ENCODE measurements at places on chromosomes 3 and 15.

GRCh38 chr3:134034005-134034785 is 4.5 kb upstream of the SLCO2A1 start:
- DNase-seq: no peak

- no peak for DNase-seq
These were observed 216.3 kb downstream of the IGSF11 start for GRCh38 chr3:118818386-118818785.

DNA sequence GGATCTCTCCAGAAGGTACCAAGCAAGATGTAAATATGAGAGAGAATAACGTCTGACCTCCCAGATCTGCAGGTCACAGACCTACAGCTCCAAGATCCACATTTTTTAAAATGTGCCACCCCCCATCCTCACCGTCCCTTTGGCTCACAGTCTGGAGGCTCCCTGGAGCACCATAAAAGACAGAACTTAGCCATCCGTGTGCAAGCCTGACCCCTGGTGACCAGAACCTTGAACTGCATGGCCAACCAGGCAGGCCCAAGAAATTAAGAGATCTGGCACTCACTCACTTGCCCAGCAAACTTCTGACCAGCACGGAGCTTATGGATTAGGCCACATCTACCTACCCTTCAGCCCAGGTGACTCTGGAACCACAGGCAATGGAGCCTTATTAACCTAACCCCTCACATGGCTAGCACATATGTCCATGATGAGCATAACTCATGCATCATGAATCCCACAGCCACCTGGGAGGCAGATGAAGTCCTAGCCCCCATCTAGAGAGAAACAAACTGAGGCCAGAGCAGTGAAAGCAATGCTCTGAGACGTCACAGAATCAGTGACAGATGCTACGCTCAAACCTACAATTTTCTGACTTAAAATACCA is 275.3 kb downstream of the UACA start:
- DNase-seq: peak; percentile 51

GRCh38 chr3:38634111-38634510 is 15.4 kb downstream of the SCN5A start:
- no peak for DNase-seq

- no peak for DNase-seq
These were observed 281.9 kb upstream of the ICE2 start for GRCh38 chr15:60760646-60761504.

DNA sequence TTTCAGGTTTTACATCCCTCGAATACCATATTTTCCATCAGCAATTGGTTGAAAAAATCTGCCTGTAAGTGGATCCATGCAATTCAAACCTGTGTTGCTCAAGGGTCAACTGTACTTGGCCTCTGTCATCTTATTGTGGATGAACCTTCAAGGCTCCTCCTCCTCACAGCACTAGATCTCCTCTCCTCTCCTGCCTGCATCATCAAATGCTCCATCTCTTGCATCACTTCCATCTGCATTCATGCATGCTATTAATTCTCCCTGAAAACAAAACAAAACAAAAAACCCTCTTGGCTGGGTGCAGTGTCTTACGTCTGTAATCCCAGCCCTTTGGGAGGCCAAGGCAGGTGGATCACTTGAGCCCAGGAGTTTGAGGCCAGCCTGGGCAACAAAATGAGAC is 10.1 kb downstream of the BCL2L10 start:
- DNase-seq: no peak

DNA sequence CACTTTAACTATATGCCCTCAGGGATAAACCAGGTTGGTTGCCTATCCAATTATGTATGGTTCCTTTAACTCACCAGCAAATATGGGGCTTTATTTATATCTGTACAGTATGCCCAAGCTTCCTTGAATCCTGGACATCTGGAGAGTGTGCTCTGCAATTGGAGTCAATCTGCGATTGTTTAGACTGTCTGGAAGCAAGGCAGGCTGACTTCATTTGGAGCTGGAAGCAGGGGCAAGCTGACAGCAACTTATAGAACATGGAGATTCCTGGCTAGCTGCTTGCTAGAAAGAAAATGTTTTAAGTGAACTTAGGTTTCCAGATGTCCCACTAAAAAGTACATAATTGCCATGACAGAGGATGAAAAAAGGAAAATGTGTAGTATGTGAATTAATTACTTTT is 63.7 kb upstream of the TPRG1 start:
- no peak for DNase-seq

DNA sequence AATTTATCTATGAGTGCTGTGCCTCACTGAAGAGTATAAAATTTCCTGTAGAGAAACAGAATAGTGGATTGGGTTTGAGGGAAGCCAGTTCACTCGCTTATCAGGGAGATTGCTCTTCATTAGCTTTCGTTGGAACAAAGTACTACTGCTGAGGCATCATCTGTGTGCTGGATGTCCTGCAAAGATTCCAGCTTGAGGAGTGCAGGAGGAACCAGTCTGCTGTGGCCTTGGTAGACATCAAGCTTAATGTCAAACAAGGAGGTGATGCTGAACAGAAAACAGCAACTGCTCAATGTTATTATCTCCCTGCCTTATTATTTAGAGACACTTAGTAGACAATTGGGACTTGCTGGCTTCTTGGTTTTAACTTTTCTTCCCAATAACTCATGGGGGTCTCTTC is 297.5 kb upstream of the DPH6 start:
- DNase-seq: no peak

DNA sequence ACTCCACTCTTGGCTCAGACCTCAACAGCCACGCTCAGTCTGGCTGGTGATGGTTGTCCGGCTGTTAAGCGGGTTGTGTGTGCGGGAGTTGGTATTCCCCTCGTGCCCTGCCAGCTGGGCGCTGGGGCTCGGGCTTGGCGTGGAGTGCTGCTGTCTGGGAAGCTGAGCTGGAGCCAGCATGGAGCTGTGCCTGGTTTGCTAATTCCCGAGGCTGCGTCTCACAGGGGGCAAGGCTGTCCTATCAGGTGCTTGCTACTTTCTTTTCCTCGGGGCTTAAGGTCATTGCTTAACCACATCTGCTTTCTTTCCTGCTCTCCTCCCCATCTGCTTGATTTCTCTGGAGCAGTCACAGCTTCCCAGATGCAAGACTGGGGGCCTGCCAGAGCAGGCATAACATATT is 29.9 kb downstream of the PDIA5 start:
- DNase-seq: no peak

- DNase-seq: no peak
These were observed 24.5 kb downstream of the MB21D2 start for GRCh38 chr3:192892981-192893700.

DNA sequence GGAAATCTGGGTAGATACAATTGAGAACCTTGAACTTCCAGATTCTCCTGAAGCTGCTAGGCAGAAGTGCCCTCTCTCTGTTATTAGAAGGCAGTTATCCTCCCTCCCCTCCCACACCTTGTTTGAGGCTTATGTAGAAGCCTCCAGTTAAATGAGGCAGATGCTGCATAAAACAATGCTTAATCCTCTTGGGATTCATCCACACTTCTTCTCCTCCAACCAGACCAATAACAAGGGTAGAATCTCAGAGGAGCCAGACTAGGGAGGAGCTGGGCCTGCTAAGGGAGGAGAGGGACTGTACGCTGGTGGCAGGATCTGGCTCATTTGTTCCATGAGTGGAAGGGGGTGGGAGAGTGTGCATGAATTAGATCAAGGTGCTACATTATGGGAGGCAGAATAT is 88.3 kb upstream of the PRR23C start:
- DNase-seq: no peak

DNA sequence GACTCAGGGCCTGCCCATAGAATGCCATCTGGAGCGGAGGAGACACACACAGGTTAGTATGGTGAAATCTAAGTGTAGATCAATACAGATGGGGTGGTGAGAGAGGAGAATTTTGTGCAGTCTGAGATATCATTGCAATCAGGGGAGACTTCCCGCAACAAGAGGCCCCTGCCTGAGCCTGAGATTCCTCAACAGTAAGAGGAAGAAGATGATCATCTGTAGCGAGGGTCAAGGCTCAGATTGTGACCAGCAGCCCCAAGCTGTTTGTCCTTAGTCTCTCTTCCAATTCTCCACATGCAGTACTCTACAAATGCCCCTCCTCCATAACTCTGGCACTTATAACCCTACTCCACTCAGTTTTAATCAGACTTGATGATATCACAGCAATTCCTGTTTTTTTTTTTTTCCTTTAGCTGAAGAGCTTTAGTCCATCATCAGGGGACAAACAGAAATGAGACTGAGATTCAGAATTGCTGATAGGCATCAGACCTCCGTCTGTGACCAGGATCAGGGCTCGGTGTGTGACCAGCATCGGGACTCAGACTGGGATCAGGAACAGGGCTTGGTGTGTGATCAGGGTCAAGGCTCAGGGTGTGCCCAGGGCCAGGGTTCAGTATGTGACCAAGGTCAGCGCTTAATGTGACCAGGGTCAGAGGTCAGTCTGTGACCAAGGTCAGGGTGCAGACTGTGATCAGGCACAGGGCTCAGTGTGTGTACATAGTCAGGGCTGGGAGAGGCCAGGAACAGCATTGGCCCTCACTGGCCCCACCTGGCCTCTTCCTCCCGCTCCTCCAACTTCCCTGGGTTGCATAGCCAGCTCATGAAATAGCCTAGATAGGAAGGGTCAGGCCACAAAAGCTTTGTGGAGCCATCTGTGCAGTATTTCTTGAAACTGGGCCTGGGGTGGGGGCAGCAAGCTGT is 14.1 kb downstream of the LOXL1 start:
- DNase-seq: no peak

DNA sequence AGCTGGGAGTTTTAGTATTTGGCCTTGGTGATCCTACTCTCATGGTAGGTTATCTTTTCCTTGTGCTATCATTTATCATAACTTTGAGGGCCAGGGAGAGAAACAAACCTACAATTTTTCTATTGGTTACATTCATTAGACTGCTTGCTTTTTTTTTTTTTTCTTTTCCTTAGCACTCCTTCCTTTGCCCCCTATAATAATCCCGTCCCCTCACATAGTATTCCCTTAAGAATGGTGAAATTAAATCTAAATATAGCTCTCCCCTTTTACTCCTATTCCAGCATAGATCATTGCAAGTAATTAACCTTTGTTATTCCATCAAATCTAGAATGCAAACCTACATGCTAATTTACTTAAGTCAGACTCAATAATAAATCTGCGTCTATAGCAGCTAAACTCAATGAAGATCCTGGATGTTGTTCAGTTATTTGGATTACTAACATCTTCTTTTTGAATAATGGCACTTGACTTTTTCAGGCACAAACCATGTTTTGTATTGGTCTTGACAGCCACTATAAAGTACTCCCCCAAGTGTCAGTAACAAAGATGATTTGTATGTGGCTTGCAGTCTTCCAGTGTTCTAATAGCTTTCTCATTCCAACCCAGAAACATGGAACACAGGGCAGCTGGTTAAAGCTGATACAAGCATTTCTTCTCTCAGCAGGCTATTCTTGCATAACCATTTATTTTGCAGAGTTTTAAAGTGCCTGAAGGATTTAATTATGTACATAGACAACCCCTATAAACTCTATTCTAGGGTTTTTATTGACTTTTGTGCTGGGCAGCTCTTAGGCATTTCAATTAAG is 420.6 kb downstream of the MECOM start:
- DNase-seq: no peak

- no peak for DNase-seq
These were observed 402 bp downstream of the WWTR1 start for GRCh38 chr3:149657321-149657925.

DNA sequence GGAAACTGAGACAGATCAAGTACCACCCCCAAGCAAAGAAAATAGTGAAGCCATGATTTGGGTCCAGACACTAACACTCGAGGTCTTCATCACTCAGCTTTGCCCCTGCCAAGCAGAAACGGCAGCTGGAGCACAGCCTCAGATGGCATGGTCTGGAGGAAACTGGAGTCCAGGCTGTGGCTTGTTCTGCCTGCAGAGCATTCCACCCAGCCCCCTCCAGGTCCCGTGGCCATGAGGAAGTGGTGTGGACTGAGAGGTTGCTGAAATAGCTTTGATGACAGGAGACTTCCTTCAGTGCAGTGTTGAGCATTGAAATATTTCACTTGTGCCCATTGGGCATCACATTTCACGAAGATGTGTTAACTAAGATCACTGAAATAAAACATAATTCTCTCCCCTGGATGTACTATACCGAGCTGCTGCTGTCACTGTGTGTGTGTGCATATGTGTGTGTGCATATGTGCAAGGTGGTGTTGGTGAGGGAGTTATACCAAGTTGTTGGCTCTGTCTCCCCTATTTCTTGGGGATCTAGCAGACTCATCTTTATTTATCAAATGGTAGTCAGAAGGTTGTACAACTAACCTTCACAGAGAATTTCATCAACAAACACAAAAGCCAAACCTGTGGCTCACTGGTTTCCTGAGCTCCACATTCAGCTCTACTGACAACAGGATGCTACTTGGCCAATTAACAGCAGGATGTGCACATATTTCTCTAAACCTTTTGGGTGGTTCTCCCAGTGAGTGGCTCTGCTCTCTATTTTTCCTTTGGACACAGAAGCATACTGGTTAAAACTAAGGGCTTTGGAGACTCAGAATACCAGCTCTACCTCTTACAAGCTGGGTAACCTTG is 660.1 kb upstream of the CFAP20DC start:
- no peak for DNase-seq

GRCh38 chr3:185387646-185388045 is 24.7 kb downstream of the MAP3K13 start:
- DNase-seq: no peak

DNA sequence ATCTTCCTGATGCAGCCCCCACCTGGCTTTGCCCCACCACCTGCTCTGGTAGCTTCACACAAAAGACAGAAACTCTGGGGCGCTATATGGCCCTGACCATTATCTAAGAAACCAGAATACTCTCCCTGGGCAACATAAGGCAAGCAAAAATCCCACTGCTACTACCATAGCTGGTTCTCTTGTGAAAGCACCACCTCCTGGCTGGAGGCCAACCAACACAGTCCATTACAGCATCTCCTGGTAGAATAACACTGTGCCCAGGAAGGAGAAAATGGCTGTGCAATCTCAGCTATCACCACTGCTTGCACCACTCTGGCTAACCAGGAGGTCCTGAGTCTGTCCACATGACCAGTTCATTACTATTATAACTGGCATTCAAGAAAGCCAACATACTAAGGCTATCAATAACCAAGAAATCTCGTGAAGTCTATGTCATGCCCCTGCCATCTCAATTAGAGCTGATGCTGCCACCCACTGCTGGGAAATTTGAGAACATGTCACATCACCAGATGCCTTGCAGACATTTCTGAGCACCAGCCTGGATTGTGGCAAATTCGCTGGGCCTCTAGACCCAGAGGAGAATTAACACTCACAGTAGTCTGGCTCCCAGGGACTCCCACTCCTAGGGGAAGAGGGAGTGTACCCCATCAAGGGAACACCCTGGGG is 1114.8 kb downstream of the ROBO2 start:
- no peak for DNase-seq

- no peak for DNase-seq
These were observed 52.4 kb upstream of the CACNA2D3 start for GRCh38 chr3:54069961-54070360.

- no peak for DNase-seq
These were observed 40.4 kb downstream of the WHAMM start for GRCh38 chr15:82849556-82850512.

GRCh38 chr3:44914936-44915335 is 40.5 kb downstream of the TGM4 start:
- no peak for DNase-seq

DNA sequence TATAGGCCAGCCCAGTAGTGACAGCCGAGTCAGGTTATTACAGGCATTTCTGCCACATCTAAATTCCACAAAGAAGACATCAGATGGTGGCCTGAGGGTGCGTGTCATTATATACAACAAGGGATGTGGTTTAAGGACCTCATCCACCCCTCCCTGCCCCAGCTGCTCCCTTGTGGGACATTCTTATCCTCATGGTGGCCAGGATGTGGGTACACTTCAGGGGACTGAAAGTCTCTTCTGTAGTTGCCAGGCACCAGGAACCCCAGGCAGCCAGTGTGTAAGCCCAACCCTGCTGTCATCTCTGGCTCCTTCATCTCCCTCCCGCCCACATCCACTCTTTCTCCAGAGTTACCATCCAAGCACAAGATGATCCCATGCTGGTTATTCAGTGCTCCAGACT is 224.9 kb upstream of the TOPAZ1 start:
- DNase-seq: no peak
